ENCODE measurements at places on chromosomes 1 and 21.

DNA sequence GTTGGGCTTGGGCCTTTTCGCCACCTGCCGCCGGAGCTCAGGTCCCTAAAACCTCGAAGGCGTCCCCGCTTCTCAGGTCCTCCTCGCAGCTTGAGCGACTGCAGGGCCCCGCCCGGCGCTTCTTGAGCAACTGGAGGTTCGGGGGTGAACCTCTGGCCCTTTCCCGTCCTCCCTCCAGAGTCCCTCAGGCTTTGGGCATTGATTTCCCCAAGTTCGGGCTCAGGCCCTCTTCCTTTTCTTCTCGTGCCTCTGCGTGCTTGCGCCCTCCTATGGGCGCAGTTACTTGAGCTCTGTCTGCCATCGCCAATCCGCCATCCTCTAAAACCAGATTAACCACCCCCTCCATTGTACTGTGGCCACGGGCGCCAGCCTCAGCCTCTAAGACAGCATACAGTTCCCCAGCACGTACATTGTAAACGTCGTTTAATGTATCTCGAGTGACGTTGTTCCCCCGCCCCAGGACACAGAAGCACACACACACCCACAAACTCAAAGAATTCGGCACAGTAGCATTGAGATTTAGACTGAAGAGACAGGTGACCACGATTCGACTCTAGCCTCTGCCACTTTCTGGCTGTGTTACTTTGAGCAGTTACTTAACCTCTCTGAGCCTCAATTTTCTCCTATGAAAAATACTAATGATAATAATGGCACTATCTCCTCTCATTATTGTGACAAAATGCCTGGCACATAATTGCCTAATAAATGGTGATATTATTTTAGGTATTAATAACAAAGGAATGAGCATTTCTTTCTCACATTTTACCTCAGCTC lies 22.6 kb downstream of the BTG2 start:
- peak; percentile 45 for DNase-seq

GRCh38 chr1:241985787-241986186 lies 13.1 kb downstream of the MAP1LC3C start:
- peak; percentile 29 for DNase-seq

- DNase-seq, result no peak
Measured at GRCh38 chr1:82867781-82868180, 1067.0 kb downstream of the ADGRL2 start.

GRCh38 chr1:184284900-184285299 lies 101.9 kb upstream of the C1orf21 start:
- no peak for DNase-seq

GRCh38 chr1:207300970-207301369 lies 20.5 kb upstream of the CD55 start:
- peak; percentile 23 for DNase-seq

GRCh38 chr21:35932232-35932911 lies 128.0 kb downstream of the SETD4 start:
- peak; percentile 33 for DNase-seq

DNA sequence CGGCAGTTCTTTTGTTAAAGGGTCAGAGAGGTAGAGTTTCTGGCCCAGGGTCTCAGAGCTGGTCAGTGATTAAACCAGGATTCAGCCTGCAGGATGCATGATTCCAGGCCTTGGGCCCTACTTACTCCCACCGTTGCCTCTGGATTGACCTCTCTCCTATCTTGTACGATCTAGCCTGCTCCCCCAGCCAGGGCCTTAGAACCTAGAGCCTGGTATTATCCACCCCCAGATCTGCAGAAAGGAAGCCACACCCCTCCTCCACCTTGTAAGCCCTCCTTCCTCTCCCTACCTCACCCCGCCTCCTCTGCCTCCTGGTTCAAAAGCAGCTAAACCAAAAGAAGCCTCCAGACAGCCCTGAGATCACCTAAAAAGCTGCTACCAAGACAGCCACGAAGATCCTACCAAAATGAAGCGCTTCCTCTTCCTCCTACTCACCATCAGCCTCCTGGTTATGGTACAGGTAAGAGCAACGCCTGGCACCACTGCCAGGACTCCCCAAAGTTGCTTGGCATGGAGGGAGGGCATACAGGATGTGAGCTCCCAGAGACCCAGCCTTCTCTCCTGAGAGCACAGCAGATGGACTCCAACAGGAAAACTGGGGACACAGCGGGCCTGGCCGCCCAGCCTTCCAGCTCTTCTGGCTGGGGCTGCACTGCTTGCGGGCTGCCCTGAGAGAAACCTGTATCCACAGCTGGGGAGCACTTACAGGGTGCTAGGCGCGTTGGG lies at the start of gene CD52:
CD52 (plus strand) TSS at position 347 of the 726 bp plus-strand sequence; CDS start at position 407, 60 bp downstream.
- no peak for DNase-seq

DNA sequence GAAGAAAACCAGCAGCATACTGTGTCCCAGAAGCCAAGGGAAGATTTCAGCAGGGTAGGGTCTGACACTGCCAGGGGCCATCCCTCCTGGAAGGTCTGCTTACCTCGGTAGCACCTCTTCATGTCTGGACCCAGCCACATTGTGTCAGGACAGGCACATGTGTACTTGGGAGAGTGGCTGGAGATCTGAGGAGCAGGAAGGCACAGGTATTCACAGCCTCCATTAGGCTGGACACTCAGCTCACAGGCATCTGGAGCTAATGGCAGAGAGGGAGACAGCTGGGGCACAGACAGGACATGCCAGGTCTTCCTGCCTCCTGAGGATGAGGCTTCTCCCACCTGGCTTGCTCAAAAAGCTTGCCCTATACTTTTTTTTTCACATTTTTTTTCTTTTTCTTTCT lies 19.9 kb upstream of the MAGOH start:
- no peak for DNase-seq

GRCh38 chr1:143691400-143691891 lies 280.3 kb downstream of the FAM72C start:
- no peak for DNase-seq

DNA sequence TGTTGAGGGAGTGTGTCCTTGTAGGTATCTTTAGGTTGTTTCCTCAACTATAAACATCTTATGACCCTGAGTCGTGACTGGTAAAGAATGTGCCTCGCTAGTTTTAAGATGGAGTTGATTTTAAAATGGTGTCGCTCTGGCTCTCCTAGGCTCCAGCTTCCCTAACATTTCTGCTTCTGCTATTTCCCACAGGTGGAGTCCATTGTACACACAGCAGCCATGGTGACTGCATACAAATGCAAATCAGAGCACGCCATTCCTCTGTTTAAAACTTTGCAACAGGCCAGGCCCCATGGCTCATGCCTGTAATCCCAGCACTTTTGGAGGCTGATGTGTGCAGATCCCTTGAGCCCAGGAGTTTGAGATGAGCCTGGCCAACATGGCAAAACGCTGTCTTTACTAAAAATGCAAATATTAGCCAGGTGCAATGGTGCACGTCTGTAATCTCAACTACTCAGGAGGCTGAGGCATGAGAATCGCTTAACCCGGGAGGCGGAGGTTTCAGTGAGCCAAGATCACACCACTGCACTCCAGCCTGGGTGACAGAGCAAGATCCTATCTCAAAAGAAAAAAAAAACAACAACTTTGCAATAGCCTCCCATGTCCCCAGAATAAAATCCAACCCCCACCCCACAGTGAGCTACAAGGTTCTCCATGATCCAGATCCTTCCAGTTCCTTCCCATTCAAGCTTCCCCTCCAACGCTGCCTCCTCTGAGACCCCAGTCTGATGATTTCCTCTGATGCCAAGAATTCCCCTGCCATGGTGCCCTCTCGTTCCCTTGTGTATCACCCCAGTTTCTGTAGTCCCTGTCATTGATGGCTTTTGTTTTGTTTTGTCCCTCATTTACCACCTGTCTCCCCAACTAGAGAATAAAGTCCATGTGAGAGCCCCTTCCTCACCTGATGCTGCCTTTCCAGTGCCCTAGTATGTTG lies 36.9 kb upstream of the KLHDC7A start:
- no peak for DNase-seq

GRCh38 chr21:44299085-44299457 lies 782 bp upstream of the PFKL start:
- DNase-seq, result no peak

GRCh38 chr1:246705368-246705767 lies 18.8 kb upstream of the SCCPDH start:
- DNase-seq, result no peak

DNA sequence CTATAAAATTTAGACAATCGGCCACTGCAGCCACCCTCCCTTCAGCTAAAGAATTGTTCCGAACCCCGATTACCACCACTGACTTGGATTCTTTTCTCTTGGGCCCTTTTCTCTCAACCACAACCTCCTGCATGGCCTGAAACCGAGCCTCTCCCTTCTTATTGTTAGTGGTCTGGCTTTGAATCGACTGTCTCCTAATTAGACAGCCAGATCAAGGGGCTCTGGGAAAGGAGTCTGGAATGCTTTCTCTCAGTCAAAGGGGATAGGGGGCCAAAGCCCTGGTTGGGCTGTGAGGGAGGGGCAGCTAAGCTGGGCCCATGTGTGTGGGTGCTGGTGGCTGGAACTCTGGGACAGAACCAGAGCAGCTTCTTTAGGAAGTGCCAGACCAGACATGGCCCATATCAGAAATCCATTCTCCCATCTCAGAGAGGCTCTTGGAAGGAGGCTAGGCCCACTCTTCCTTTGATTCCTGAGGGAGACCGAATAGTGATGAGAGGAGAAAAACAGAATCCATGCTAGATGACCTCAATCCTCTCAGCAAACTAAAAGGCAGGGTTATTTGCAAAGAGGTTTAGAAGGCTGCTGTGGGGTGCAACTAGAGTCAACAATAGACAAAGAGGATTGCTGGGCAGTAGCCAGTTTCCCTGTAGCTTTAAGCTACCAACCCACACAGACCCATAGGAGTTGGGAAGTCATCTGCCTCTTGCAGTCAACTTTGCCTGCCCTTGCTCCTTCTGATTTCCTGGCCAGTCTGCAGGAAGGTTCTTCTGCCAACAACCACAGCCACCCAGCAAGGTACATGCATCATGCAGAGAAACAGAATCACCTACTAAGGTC lies 117.6 kb downstream of the AK5 start:
- DNase-seq, result no peak

DNA sequence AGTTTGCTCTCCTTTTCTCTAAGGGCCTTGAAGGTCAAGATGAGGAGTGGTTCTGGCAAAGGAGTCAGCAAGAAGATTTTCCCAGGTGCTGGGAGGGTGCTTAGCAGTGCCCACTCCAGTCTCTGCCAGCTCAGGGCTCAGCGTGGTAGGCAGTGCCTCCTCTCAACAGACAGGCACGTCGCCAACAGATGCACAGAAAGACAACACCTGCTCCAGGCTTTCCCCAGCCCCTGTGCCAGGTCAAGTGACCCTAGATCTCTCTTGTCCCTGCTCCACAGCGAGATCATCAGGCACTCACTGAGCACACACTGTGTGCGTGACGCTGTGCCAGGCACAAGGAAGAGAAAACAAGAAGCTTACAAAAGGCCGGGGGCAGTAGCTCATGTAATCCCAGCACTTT lies 86.0 kb downstream of the CASZ1 start:
- DNase-seq, result no peak
